ENCODE measurements at places on chromosomes 4 and X.
A peak's percentile ranks its signal among the peaks of the same experiment; 100 is the strongest.

GRCh38 chrX:250965-251364, 30.2 kb upstream of the PLCXD1 start:
- DNase-seq, result no peak

DNA sequence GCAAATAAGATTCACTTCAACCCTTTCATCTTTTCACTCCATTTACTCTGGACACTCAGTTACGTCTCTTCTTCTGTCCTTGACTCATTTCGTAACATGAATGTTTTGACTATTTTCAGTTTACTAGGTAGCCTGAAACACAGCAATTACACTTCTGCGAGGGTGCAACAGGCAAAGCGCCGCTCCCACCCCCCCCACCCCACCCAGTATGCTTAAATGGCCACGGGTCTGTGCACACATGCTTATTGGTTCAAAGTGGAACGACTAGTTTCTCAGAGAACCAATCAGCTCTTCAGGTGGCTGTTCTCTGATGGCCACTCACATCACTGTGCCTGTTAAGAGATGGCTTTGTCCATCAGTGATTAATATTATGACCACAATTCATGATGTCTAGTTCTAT, 3.5 kb downstream of the BEND4 start:
- DNase-seq, result no peak

GRCh38 chr4:170127758-170128157, 38.0 kb upstream of the AADAT start:
- DNase-seq, result no peak

GRCh38 chrX:44802613-44803012, 41.2 kb upstream of the DUSP21 start:
- DNase-seq, result no peak

DNA sequence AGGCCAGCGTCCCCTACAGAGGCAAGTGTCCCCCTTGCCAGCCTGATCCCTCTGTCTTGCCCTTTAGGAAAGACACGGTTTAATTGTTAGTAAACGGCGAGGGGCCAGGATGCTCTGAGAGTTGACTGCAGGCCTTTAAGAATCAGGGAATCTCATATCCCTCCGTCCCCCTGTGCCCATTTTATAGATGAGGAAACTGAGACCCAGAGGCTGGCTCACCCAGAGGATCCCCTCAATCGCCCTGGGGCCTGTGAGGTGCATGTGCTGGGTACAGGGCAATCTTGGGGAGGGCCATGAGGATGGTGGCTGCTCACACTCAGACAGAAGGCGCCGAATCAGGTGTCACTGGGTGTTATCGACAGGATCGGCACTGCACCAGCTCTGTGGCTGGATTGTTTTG, 575 bp downstream of the ZNF185 start:
- no peak for DNase-seq

- DNase-seq, result no peak
Observed at GRCh38 chr4:108426493-108426892, 193.9 kb upstream of the RPL34 start.

- no peak for DNase-seq
Observed at GRCh38 chr4:119030536-119030890, 105.1 kb upstream of the MYOZ2 start.

DNA sequence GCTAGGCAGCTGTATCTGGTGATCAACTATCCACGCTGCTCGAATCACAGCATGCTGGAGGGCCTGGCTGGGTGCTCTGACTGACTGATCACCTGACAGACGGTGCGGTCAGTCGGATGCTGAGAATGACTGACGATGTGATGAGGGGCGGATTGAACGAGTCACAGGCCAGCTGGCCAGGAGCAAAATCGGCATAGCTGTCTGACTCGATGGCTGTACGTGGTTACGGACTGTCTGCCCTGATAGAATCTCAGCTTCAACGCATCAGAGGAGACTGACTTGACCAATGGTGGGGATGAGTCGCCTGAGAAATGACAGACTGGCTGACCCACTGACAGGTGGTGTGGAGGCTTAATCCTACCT, 1.0 kb upstream of the SUV39H1 start:
- no peak for DNase-seq

- DNase-seq, result no peak
Observed at GRCh38 chr4:33316033-33316432, 2595.9 kb downstream of the PCDH7 start.

DNA sequence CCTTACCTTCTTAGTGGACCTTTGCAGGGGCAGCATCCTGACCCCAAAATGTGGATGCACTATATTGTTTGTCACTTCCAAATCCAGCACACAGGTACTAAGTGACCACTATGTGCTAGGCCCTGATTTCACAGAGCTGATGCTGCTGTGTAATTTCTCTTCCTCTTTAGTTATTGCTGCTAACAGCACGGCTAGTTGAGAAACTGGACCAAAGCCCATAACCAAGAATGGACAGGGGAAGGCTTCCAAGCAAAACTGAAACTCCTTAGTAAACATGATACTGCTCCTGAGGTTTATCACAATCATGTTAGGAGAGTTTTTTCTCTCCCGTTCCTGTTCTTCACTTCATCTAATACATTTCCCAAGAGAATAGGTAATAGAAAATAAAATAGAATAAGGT, 172.9 kb upstream of the TTC29 start:
- DNase-seq, result no peak

- DNase-seq, result no peak
Observed at GRCh38 chrX:150547375-150548115, 20.9 kb upstream of the MTM1 start.

DNA sequence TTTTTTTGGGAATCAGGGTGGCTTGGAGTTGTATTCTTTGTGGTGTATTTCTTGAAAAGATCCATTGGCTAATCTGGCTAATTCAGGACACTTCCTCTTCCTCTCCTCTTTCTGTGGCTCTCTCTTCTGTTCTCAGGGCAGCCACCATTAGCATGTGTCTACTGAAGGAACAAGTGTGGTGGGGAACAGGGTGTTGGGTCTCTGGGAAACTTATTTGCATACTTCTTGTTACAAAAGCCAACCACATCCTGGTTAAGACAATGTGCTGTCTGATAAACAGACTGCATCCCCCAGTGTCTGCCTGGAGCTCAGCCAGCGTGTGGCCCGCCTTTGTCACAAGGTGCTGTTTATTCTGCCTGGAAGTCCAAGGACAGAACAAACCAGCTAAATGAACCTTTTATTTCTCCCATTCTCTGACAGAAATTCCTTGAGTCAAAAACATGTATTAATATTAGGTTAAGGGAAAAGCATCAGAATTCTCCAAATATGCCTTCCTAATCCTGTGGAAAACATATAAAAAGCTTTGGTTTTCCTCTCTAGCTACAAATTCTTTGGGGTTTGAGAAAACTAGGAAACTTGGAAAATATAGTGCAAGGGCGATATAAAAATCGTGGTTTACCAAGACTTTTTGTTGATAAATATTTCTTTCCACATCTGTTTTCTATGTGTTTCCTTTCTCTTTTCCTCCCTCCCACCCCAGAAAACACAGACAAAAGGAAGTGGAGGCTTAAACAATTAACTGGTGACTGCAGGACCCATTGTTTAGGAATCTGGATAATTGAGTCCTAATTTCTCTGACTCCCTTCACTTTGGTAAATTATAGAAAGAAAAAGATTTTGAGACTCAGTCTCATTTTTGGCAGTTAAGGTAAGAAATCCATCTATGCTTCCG, 203.6 kb downstream of the SPRY1 start:
- DNase-seq, result peak; percentile 27

GRCh38 chrX:124212622-124213021, 119.8 kb upstream of the TEX13D start:
- no peak for DNase-seq
